ENCODE measurements at places on chromosomes 1 and 21. TPM values are rescaled to one million over a fixed set of nuclear protein-coding genes. Genes with fewer than 3 reads are reported as not detected.

GRCh38 chr1:105655032-105655431, 1401.4 kb upstream of the PRMT6 start:
- H3K27ac ChIP-seq, result no peak overlapping the region
- no peaks in the 10 kb centered on the region for H3K4me1 ChIP-seq
- DNase-seq, result no peak
- H3K27me3 ChIP-seq, result no peaks in the 10 kb centered on the region

DNA sequence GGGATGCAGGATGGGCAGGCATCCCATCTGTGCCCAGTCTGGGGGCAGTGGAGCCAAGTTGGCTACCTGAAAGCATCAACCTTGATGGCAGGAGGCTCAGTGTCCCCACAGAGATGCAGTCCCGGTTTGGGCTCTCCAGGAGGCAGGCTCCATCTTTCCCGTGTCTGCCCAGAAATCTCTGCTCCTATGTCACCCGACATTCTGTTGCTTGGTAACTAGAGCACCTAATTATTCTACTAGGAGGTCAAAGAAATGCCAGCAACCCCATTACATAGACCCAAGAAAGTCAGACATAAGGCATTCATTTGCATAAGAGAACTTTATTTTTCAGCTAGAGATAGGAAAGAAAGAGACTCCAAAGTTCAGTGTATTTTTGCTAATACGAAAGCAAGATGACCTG, 100.3 kb upstream of the BACE2 start:
- no peak for DNase-seq
- no peaks in the 10 kb centered on the region for H3K36me3 ChIP-seq
- H3K27me3 ChIP-seq, result peaks cover 4% of the 10 kb centered on the region
- no peak overlapping the region for H3K27ac ChIP-seq
- no peak overlapping the region for H3K4me3 ChIP-seq
- H3K4me1 ChIP-seq, result peaks cover 4% of the 10 kb centered on the region

DNA sequence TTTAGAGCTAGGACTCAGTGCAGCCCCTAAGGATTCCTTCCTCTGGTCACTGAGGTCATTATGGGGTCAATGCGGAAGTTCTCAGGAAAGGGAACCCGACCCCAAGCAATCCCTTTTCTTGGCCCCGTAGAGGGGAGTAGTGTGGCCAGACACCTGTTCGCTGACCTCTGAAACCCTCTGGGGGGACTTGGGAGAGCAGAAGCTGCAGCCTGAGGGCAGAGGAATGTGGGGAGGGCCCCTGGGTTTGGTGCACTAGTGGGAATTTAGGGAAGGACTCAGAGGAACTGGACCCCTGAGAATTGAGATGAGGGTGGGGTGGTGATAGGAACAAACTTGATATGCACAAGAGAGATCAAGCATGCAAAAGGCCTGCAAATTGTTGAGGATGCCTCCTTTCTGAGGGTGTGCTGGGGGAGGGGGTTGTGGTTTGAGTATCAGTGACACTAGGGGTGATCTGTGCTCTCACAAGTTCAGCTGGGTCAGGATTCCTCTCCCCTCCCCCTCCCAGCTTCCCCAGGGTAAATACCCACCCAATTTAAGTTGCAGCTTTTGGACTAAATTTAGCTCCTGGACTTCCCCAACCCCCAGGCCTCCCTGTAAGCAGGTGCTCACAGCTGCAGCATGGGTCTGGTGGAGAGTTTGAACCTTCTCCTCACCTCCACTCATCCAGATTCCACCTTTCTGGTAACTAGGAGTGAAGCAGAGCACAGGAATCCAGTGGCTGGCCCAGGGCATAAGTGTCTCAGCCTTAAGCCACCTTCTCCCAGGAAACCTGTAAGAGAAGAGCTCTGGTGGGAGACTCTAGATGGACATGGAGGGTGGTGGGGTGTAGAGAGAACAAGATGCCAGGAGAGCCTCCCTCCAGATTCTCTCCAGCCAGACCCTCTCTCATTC, 13.5 kb downstream of the ADAMTSL4 start:
- H3K4me3 ChIP-seq, result peak overlapping the region; percentile 75
- H3K27ac ChIP-seq, result peak overlapping the region; percentile 100
- H3K27me3 ChIP-seq, result no peaks in the 10 kb centered on the region

The ANKRD65 gene
- total RNA-seq, result 1.2 TPM

DNA sequence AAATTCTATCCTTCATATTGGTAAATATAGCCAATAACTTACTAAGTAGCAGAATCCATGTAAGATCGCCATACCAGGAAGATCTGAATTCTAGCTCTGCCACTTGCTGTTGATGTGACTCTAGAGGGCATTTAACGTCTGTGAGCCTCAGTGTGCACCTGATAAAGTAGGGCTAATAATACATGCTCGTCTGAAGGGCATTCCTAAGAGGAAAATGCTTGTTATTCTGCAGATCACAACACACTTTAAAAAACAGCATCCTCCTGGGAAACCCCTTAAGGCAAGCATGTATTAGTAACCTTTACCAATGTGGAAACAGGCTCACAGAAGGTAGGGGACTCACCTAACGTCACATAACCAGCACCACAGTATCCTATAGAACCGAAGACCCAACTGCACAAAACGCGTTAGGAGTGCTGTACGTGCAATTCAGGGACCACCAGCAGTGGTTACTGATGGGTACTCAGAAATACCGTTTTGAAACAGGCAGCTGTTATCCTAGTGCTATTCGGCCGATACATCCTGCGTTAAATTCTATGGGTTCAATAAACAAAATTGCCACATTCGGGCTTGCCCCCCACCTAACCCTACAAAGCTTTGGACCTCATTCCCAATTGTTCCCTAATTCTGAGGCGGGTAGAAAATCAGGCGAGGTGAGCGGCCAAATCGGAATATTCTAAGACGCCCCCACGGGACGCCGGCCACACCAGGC, 758 bp downstream of the DEPDC1 start:
- no peak overlapping the region for H3K27ac ChIP-seq
- DNase-seq, result no peak
- H3K4me3 ChIP-seq, result peak overlapping the region; percentile 74
- H3K36me3 ChIP-seq, result no peaks in the 10 kb centered on the region

DNA sequence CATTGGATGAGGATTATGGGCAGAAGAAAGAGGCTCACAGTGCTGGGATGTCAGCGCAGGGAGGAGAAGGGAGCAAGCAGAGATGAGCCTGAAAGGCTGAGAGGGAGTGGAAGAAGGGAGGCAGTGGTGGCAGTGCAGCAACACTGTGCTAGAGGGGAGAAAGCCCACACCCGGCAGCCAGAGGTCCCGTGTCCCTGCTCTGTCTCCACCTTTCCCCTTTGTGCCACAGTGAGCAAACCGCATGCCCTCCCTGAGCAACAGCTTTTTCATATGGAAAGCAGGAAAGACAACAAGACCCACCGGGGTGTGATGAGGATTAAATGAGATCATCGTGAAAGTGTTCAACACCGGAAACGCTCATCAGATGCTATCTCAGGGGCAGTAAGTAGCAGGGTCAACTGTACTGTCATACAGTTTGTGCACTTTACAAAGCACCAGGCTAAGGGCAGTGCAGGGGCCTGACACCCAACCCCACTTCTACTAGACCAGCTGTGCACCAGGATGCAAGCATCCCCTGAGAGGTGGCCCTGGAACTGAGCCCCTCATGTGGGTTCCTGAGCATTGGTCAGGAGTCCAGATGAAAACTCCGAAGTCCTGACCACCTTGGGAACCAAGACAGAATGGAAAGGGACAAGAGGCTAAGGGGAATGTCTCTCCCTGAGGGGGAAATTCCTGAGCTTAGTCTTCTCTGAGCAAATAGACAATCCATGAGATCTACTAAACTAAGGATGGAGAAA, 9.1 kb downstream of the NHLH1 start:
- H3K4me3 ChIP-seq, result no peak overlapping the region
- no peaks in the 10 kb centered on the region for H3K27me3 ChIP-seq
- no peak for DNase-seq

The RRP1B gene
- total RNA-seq, result 16.9 TPM

GRCh38 chr1:181674617-181675016, 191.3 kb downstream of the CACNA1E start:
- no peaks in the 10 kb centered on the region for H3K27me3 ChIP-seq
- DNase-seq, result no peak
- H3K27ac ChIP-seq, result no peak overlapping the region
- H3K4me1 ChIP-seq, result no peaks in the 10 kb centered on the region
